Smooth muscle cell of trachea (primary cell): ENCODE measurements at places on chromosomes 3 and 15. TPM values are rescaled to one million over a fixed set of nuclear protein-coding genes. Genes with fewer than 3 reads are reported as not detected.

PYDC2 gene
- total RNA-seq, result not detected in 2 replicates

GALNT15 gene
- 17.9 and 93.0 TPM in 2 replicates for total RNA-seq

SLITRK3 gene
- not detected in 2 replicates for total RNA-seq

WDR72 gene
- total RNA-seq, result not detected in 2 replicates

KIF15 gene
- 1.3 and 19.1 TPM in 2 replicates for total RNA-seq

SEMA5B gene
- not detected in 2 replicates for total RNA-seq

CHRFAM7A gene
- total RNA-seq, result under 0.01 and 0.17 TPM in 2 replicates

DOCK3 gene
- total RNA-seq, result 0.17 and 0.29 TPM in 2 replicates
